ENCODE measurements at places on chromosomes 11 and 22. TPM values are rescaled to one million over a fixed set of nuclear protein-coding genes. Genes with fewer than 3 reads are reported as not detected.

The GRIK4 gene
- polyA plus RNA-seq = 0.01 TPM

The IFT27 gene
- 0.25 TPM for polyA plus RNA-seq

The SUN2 gene
- polyA plus RNA-seq = 56.6 TPM

The CECR2 gene
- polyA plus RNA-seq = not detected

DNA sequence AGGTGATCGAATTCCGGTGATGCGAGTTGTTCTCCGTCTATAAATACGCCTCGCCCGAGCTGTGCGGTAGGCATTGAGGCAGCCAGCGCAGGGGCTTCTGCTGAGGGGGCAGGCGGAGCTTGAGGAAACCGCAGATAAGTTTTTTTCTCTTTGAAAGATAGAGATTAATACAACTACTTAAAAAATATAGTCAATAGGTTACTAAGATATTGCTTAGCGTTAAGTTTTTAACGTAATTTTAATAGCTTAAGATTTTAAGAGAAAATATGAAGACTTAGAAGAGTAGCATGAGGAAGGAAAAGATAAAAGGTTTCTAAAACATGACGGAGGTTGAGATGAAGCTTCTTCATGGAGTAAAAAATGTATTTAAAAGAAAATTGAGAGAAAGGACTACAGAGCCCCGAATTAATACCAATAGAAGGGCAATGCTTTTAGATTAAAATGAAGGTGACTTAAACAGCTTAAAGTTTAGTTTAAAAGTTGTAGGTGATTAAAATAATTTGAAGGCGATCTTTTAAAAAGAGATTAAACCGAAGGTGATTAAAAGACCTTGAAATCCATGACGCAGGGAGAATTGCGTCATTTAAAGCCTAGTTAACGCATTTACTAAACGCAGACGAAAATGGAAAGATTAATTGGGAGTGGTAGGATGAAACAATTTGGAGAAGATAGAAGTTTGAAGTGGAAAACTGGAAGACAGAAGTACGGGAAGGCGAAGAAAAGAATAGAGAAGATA, at the start of gene MALAT1:
MALAT1 (plus strand) TSS at position 69 of the 736 bp plus-strand sequence.
- peak; percentile 88 for DNase-seq
- no peaks in the 10 kb centered on the region for H3K27me3 ChIP-seq
- H3K4me3 ChIP-seq = peak within 1 kb of the TSS; percentile 93
- H3K4me1 ChIP-seq = peaks cover 27% of the 10 kb centered on the region
- peaks cover under 1% of the 10 kb centered on the region for H3K36me3 ChIP-seq

- H3K4me1 ChIP-seq = peaks cover 55% of the 10 kb centered on the region
- peak overlapping the region; percentile 92 for H3K27ac ChIP-seq
- H3K36me3 ChIP-seq = no peaks in the 10 kb centered on the region
These were observed 91.8 kb downstream of the APIP start for GRCh38 chr11:34824425-34824824.

GRCh38 chr11:102760344-102761035, 19.9 kb downstream of the MMP10 start:
- H3K27ac ChIP-seq = no peak overlapping the region
- no peak for DNase-seq
- no peaks in the 10 kb centered on the region for H3K27me3 ChIP-seq

- H3K4me1 ChIP-seq = peaks cover 72% of the 10 kb centered on the region
- H3K27me3 ChIP-seq = peaks cover 20% of the 10 kb centered on the region
- H3K4me3 ChIP-seq = peak overlapping the region; percentile 77
- no peaks in the 10 kb centered on the region for H3K36me3 ChIP-seq
- no peak for DNase-seq
These were observed 1.1 kb downstream of the GNAZ start for GRCh38 chr22:23071230-23072076.

DNA sequence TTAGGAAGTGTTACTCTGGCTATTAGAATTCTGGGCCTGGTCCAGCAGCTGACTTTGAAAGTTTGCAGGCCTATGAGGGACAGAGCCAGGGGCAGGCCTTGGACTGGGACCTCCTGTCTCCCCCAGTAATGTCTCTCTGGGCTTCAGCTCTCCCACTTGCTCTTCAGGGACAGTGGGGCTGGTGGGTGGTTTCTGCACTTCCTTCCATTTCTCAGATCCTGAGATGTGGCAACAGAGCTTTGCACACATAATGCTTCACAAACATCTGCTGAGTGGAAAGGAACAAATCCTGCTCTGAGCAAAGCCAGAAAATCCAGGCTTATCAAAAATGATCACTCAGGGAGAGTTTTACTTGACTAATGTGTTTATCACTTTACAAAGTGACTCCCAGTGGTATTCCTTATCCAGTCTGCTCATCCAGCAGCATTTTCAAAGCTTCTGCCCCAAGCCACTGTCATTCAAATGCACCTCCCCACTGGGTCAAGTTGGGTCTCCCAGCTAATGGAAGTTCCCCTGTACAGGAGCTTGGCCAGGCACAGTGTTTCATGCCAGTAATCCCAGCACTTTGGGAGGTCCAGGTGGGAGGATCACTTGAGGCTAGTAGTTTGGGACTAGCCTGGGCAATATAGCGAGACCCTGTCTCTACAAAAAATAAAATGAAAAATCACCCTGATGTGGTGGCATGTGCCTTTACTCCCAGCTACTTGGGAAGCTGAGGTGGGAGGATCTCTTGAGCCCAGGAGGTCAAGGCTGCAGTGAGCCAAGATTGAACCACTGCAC, 13.5 kb upstream of the OSBP2 start:
- no peak overlapping the region for H3K27ac ChIP-seq
- H3K4me1 ChIP-seq = no peaks in the 10 kb centered on the region
- H3K36me3 ChIP-seq = no peaks in the 10 kb centered on the region
- H3K4me3 ChIP-seq = no peak overlapping the region

GRCh38 chr22:41264408-41264941, 21.5 kb downstream of the RANGAP1 start:
- no peaks in the 10 kb centered on the region for H3K4me1 ChIP-seq
- peaks cover 86% of the 10 kb centered on the region for H3K36me3 ChIP-seq
- H3K27ac ChIP-seq = no peak overlapping the region
- no peak for DNase-seq

GRCh38 chr22:27454807-27455450, 346.6 kb downstream of the MN1 start:
- DNase-seq = no peak
- no peak overlapping the region for H3K4me3 ChIP-seq
- peaks cover 2% of the 10 kb centered on the region for H3K27me3 ChIP-seq

GRCh38 chr22:38071421-38072321, 12.3 kb downstream of the SLC16A8 start:
- no peak for DNase-seq
- no peak overlapping the region for H3K4me3 ChIP-seq
- H3K4me1 ChIP-seq = 0 out of 2 replicates have a peak, but pooled peaks cover 5% of the 10 kb centered on the region
- peaks cover 27% of the 10 kb centered on the region for H3K36me3 ChIP-seq
- H3K27ac ChIP-seq = no peak overlapping the region

DNA sequence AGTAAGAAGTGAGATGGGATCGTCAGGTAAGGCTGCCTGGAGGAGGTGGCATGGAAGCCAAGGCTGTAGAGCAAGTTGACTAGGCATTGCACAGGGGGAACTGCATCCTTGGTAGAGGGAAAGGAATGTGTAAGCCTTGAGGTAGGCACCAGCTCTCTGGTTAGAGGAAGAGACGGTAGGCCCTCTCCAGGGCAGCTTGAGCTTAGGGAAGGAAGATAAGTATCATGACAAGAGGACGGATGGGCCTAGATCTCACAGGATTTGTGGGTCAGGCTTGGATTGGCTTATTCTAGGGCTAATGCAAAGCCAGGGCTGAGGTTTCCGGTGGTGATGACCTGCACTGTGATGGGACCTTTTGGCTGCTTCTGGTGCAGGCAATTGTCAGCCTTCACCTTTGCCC, 1035.8 kb downstream of the TBC1D22A start:
- DNase-seq = no peak
- no peaks in the 10 kb centered on the region for H3K4me1 ChIP-seq
- H3K4me3 ChIP-seq = no peak overlapping the region
- no peak overlapping the region for H3K27ac ChIP-seq
